ENCODE measurements at places on chromosomes 16 and 17.
A peak's percentile ranks its signal among the peaks of the same experiment; 100 is the strongest.

- DNase-seq, result no peak
Observed at GRCh38 chr16:9072806-9073341, 18.6 kb upstream of the HAPSTR1 start.

- no peak for DNase-seq
Observed at GRCh38 chr16:70746040-70746707, 54.8 kb downstream of the VAC14 start.

- no peak for DNase-seq
Observed at GRCh38 chr17:38476549-38476948, 48.3 kb downstream of the ARHGAP23 start.

DNA sequence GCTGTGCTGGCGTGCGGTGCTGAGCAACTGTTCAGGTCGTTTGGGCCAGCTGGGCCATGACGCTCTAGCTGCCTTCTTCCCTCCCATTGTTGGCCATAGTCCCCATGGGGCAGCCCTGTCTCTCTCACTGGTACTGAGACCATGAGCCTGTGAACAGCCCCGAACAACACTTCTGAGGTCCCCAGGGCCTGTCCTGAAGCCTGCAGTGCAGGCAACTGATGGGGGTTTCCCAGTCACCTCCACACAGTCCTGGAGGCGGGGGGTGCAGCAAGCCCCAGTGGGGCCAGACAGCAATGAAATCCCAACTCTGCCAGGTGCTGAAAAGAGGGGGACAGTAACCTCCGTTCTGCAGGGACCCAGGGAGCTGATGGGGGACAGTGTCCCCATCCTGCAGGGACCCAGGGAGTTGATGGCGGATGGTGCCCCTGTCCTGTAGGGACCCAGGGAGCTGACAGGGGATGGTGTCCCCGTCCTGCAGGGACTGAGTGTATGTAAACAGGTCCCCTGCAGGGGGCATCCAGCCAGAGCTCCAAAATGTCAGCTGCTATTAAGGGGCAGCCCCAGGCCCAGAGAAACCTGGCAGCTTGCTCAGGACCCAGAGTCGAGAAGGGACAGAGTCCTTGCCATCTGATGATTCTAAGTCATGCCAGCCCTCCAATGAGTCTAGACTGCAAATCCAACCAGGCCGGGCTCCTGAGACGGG, 30.4 kb downstream of the ENGASE start:
- no peak for DNase-seq

DNA sequence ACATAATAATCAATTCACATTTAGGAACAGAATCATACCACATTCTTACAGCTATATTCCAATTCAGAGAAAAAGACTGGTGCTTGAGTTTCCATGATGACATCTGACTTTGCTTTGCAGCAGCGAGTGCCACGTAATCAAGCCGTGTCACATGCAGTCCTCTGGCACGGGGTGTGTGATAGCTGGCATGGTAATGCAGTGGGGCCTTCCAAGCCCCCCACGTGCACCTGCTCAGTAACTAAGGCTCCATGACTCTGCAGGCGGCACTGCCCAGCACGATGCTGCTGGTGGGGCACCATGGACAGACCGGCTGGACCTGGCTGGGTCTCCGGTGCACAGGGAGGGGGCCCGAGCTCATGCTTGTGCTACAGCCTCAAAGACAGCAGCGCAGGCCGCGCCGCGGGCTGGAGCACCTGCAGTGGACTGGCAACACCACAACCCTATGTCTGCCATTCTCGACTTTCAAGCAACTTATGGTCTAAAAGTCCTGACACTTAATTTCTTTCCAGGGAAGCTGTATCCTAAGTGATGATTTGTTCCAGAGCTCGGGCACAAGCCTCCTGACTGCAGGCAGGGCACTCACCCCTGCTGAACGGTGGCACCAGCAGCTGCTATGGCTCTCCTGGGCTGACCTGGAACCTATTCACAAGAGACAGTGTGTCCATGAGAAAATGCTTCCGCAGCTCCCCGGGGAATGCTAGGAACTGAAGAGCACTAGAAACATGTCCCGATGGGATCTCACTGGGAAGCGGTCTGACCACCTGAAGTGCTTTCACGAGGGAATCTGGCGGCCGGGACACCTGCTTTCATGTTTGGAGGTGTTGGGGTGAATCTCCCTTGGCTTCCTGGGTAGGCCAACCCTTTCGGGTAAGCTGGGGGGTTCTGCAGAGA, 99.5 kb upstream of the DNAH17 start:
- DNase-seq, result no peak

- DNase-seq, result no peak
Observed at GRCh38 chr17:73541111-73541510, 103.1 kb downstream of the SDK2 start.

- no peak for DNase-seq
Observed at GRCh38 chr17:56887552-56888467, 26.0 kb downstream of the TRIM25 start.

GRCh38 chr16:89023621-89024511, 46.9 kb upstream of the CBFA2T3 start:
- no peak for DNase-seq

- no peak for DNase-seq
Observed at GRCh38 chr16:86951831-86952598, 365.2 kb downstream of the C16orf95 start.

DNA sequence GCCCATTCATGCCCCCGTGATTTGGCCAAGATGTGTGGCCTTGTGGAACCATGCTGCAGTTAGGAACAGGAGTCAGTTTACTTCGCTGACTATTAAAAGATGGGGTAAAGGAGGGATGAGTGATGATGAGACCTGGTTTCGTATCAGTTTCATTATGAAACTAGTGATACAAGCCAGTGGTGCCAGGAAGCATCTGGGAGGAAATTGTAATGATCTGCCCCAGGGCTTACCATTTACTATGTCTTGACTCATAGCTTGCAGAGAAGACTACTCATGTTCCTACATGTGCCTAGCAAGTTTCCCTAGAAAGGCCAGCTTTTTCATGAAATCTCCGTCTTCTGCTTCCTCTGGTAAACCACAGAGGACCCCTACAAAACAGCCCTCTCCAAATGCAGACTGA, 23.2 kb downstream of the CDH3 start:
- DNase-seq, result no peak

DNA sequence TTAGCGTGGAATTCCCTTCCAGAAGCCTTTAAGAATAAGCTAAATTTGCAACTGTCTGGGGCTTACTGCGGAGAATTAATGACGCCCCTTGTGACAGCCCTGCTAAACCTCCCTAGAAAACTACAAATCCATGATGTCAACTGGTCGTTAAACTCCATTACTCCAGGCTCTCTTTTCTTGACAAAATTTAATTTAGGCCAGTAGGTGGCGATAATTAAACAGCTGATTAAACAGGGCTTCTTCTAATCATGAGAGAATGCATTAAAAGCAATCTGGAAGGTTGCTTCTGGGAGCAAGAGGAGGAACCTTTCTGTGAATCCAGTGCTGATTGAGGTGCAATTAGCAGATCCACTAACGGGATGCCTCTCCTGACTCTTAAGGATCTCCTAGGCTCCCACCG, 8.1 kb upstream of the NLRP1 start:
- DNase-seq, result no peak

- DNase-seq, result peak; percentile 23
Observed at GRCh38 chr16:66551348-66551759, 1.0 kb upstream of the CKLF start.

- no peak for DNase-seq
Observed at GRCh38 chr17:39740357-39741111, 2.8 kb downstream of the GRB7 start.

DNA sequence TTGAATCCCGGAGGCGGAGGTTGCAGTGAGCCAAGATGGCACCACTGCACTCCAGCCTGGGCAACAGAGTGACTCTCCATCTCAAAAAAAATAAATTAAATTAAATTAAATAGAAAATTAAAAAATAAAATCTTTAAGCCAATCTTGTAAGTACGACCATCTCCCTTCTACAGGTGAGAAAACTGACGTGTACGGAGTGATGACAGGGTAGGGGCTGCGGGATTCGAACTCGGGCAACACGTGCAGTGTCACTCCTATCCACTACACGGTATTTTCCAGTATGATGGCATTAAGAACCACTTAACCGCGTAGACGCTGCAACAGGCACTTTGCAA, 762 bp downstream of the WDR59 start:
- DNase-seq, result no peak

DNA sequence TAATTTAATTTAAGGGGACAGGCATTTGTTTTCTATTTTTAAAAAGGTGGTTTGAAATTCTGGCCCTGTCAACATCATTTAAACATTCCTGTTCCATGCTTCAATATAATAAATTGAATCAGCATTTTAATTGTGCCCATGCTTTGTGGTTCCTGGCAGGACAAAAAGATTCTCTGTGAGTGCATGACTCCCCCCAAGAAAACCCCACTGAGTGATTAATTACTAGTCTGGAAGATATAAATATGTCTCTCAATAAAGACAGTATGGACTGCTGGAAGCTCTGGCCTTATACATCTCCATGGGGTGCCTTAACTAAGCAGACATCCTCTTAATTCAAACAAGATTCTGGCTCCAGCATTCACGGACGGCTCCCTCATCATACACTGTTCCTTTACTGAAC, 95.0 kb upstream of the PSMD7 start:
- no peak for DNase-seq

- no peak for DNase-seq
Observed at GRCh38 chr16:67000384-67001351, 12.3 kb downstream of the CES4A start.

DNA sequence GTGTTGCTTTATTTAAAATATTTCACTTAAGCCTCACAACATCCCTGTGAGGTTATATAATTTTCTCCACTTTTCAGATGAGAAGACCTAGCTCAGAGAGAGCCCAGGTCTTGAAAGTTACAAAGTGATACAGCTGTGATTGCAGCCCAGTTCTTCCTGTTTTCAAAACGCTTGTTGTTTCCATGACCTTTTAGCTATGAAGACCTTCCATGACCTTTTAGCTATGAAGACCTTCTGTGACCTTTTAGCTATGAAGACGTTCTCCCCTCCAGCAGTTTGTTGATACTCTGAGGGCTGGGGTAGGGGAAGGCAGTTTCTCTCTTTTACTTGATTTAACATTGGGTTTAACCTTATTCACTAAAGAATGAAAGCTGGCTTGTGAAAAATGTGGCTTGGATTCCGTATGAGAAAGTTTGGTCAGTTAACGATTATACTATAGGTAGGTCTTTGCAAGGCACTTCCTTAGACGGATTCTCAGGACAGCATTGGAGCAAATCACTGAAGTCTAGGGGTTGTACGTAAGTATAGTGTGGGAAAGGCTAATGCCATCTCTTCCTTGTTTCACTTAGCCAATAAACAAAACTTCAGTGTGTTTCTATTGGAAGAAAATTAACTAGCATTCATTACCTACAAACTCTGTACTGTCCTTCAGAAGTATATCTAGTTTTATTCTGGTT, 20.7 kb downstream of the PHKB start:
- no peak for DNase-seq

DNA sequence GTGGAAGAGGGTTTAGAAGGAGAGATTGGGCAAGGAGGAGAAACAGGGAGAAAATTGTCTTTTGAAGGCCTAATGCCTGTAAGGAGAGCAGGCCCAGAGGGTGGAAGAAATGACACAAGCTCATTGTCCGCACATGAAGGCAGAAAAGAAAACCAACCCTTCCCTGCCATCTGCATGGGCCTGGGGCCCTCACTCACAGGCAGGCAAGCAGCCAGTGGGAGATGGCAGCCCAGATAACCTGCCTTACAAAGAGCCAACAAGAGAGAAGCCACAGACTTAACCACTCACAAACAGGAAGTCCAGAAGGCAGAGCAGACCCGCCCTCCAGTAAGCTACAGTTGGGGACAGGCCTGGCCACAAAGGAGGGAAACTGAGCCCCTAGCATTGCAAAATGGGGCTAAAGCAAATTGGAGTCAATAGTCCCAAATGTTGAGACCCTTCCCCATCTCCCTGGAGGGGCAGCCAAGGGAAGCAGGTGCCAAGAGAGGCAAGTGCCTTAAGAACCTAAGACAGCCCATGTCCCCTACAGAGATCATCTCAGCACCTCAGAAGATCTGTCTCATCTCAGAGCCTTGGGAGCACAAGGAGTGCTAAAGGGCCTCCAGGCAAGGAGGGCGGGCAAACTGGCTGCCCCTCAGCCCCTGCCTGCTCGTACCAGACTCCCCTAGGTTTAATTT, 7.3 kb upstream of the TSPOAP1 start:
- peak; percentile 45 for DNase-seq

GRCh38 chr17:64213995-64214811, 48.9 kb downstream of the TEX2 start:
- DNase-seq, result no peak

- DNase-seq, result no peak
Observed at GRCh38 chr16:71387045-71387871, 28.7 kb downstream of the CALB2 start.

DNA sequence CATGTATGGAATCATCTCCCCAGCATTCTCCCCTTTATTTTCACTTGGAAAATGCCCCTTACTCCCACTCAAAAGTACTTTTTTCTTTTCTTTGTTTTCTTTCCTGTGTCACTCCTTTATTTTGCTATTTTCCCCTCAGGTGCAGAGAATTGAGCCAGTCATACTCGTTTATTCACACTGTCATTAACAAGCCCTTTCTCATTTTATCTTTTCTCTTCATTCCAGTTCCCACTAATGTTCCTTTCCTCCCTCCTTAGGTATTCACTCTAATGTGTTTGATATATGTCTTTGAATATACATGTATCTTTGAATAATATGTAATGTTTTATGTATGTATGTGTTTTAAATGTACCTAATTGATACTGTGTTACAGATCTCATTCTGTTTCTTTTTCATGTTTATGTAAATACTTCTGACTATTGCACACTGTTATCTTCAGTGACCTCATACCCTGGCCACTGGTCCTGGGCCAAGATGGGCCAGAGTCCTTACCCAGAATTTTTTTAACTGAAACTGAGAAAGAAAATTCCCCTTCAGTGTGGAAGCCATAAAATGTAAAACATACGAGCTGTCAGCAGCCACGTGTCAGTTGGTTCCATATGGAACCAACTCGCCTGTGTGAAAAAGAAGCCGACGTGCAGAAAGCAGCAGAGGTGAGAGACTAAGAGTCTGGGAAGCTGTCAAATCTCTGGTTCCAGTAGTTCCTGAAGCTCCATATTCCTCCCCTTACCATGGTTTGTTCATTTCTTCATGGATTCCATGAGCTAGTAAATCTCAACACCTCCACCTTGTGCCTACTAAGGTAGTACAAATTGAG, 5.8 kb downstream of the SRR start:
- DNase-seq, result no peak

GRCh38 chr17:46983782-46984181, 4.7 kb upstream of the RPRML start:
- DNase-seq, result no peak

DNA sequence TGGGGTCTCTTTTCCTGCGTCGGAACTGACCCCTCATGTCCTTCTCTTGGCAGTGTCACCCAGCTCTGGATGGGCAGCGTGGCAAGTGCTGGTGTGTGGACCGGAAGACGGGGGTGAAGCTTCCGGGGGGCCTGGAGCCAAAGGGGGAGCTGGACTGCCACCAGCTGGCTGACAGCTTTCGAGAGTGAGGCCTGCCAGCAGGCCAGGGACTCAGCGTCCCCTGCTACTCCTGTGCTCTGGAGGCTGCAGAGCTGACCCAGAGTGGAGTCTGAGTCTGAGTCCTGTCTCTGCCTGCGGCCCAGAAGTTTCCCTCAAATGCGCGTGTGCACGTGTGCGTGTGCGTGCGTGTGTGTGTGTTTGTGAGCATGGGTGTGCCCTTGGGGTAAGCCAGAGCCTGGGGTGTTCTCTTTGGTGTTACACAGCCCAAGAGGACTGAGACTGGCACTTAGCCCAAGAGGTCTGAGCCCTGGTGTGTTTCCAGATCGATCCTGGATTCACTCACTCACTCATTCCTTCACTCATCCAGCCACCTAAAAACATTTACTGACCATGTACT, 13.2 kb downstream of the IGFBP4 start:
- no peak for DNase-seq

GRCh38 chr17:12391468-12391867, 274.2 kb upstream of the MYOCD start:
- no peak for DNase-seq
